ENCODE measurements at places on chromosomes 2 and 18.

DNA sequence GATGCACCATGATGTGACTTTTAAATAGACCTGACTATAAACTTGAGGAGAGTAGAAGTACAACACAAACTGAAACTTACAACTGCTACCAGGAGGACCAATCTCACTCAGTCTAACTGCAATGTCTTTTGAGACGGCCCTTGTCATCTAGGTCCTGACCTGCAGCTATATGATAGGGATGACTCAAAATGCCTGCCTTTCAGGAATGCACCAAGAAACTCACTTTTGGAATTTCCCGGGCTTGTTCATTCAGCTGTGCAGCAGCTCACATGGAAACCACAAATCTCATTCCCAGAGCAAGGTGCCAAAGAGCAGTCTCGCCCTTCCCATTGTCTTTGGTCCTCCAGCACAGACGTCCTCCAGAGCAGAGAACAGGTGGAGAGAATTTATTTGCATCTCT lies 113.7 kb downstream of the SPOPL start:
- no peak for ATAC-seq

DNA sequence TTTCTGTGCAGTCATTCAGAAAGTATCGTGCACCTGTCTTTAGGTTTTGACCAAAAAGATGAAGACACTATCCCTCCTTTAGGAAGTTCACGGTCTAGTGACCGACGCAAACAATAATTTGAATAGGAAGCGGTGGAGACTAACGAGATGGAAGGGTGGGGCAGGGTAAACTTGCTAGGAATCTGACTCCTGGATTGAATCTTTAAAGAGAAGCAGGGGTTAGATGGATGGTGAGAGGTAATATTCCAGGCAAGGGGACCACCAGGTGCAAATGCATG lies 651 bp upstream of the TXNL1 start:
- ATAC-seq, result no peak

GRCh38 chr2:212640428-212640827 lies 101.8 kb upstream of the ERBB4 start:
- no peak for ATAC-seq

- ATAC-seq, result no peak
These were observed 21.1 kb downstream of the ZNF142 start for GRCh38 chr2:218638372-218638771.

DNA sequence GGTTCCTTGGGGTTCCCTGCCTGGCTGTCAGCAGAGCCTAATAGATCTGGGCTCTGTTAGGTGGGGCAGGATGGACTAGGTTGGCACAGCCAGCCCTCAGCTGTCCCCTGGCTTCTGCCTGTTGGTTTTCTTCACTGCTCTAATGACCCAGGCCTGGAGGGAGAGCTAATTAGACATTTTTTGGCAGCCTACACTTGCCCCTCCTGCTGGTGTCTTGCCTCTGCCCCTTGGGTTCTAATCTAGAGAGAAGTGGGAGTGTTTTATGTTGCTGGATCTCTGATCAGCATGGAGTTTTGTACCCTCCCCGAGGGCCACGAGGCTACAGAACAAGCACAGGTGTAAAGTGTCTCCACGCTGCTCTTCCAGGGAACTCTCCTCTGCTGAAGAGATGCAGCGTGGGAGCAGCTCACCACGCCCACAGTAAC lies 199.4 kb upstream of the RASGRP3 start:
- ATAC-seq, result no peak

DNA sequence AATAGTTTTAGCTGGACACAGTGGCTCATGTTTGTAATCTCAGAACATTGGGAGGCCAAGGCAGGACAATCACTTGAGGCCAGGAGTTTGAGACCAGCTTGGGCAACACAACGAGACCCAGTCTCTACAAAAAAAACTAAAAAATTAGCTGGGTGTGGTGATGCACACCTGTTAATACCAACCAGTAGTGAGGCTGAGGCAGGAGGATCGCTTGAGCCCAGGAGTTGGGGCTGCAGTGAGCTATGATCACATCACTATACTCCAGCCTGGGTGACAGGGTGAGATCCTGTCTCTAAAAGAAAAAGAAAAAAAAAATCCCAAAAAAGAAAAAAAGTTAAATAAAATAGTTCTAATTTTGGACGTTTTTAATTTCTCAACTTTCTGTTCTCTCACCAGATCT lies 68.7 kb downstream of the MAP4K3 start:
- ATAC-seq, result no peak

GRCh38 chr2:232280341-232280740 lies 98.2 kb upstream of the ALPP start:
- ATAC-seq, result no peak

GRCh38 chr2:118179445-118179844 lies 91.2 kb downstream of the INSIG2 start:
- ATAC-seq, result no peak

GRCh38 chr18:63067939-63068338 lies 251.6 kb downstream of the BCL2 start:
- no peak for ATAC-seq

- no peak for ATAC-seq
These were observed 27.7 kb upstream of the ATRAID start for GRCh38 chr2:27184115-27184514.

DNA sequence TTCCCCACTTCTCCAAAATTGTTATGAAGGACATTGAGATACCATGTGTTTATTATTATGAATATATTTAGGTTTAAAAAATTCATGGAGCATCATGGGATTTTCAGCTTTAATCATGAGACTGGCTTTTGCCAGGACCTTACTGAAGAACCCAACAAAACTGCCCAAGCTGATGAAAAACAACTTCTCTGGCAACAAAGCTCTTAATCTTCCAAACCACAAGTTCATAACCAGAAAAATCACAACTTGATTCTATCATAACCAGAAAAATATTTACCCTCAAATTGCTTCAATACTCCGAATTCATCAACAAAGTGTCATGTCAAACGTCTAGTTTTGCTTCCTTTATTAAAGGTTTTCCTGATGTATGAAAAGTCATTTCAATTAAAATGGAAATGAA lies 971.8 kb upstream of the ACVR2A start:
- ATAC-seq, result no peak

DNA sequence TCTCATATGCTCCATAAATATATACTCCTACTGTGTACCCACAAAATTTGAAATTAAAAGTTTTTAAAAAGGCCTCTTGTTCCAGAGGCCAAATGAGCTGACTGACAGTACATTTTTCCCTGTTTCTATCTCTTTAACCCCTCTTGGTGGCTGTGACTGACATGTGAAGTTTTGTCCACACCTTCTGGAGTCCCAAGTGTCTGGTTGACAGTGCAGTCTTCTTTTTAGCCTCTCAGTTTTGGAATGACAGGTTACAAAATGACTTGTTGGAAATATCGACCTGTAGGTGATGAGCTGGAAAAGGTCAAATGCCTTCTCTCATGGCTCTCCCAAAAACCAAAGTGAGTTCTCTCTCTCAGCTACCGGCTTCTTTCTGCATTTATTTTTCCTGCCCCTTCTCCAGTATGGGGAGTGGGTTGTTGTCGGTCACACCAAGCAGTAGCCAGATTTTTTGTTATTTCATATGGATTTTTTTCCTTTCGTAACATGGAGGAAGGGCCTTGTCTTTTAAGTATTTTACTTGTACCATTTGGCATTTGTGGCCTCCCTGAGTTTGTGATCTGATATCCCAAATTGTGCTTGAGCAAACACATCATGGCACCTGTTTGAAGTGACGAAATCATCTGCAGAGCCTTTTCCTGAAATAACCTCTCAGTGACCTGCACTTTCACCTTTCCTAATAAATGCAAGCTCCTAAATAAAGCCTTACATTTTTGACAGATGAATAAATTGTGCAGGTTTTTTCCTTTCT lies 143.9 kb downstream of the ESCO1 start:
- ATAC-seq, result no peak

GRCh38 chr2:100780203-100781008 lies 39.5 kb upstream of the NPAS2 start:
- peak; percentile 73 for ATAC-seq

- ATAC-seq, result no peak
These were observed 2.0 kb downstream of the CDC42EP3 start for GRCh38 chr2:37669446-37669845.

- no peak for ATAC-seq
These were observed 44.1 kb downstream of the MTCL1 start for GRCh38 chr18:8749492-8749891.

DNA sequence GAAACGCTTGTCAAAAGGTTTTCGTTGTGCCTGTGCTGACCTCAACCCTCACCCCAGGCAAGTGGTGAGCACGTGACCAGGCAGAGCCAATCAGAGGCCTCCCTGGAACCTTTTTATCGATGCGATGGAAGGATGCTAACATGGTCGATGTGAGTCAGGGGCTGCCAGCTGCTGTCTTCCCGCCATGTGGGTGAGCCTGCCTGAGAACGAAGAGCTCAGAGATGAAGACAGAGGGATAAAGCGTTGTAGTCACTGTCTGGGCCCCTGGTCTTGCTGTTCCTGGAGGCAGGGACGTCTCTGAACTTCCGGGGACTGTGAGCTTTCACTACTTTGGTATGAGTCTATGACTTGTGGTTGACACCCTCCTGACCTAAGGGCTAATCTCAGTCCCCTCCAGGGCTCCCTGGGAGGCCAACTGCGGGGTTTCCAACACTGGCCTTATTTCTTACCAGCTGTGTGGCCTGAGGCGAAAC lies 18.6 kb downstream of the DNMT3A start:
- no peak for ATAC-seq

GRCh38 chr18:35508030-35508429 lies 10.3 kb upstream of the INO80C start:
- ATAC-seq, result no peak

DNA sequence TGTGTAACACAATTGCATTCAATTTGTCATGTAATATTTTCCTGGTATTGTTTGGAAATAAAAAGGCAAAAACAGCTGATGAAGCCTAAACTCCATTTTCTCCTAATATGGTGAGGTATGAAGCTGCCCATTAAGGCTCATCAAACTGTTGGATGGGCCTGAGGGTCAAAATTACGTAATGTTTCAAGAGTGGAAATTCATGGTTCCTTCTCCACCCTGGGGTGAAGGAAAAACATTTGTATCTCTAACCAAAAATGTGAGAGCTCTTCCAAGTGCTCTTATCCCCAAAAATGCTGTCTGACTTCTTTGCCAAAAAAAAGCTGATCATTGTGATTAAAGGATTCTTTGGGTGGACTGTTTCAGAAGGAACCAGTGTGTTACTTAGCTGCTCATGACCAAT lies 91.8 kb downstream of the ARHGAP28 start:
- ATAC-seq, result no peak

GRCh38 chr2:59276917-59277316 lies 1035.8 kb upstream of the FANCL start:
- ATAC-seq, result no peak

DNA sequence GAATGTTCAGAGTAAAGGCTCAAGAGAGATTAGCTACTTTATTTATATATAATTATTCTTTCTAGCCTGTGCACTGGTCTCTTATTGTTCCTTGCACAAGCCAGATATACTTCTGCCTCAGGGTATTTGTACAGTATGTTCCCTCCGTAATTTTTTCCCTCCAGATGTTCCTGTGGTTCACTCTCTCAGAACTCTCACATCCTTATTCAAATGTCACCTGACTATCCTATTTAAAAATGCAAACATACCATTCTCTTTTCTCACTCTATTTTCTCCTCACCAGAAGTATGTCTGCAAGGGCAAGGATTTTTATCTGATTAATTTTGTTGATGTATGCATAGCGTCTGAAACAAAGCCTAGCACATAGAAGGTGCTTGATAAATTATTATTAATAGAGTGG lies 64.0 kb upstream of the CERS6 start:
- ATAC-seq, result no peak

DNA sequence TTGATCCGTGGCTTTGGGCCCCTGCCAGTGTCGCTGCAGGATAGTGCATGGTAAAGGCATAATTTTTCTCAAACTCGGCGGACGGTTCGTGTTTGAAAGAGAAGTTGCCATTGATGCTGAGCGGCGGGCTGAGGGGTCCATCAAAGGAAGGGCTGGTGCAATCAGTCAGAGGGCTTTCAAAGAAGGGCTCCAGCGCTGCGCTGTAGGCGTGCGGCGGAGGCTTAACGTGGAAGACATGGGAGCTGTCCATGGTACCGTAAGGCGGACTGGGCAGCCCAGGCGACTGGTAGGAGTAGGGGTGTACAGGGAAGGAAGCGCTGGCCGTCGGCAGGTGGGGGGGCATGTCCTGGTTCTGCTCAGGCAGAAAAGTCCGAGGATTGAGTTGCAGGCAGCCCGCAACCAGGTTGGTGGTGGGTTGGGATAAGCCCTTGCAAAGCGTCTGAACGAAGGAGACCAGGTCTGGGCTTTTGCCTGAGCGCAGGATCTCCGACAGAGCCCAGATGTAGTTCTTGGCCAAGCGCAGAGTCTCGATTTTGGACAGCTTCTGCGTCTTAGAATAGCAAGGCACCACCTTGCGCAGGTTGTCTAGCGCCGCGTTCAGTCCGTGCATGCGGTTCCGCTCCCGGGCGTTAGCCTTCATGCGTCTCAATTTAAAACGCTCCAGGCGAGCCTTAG lies 2.3 kb downstream of the NEUROD1 start:
- ATAC-seq, result peak; percentile 72

DNA sequence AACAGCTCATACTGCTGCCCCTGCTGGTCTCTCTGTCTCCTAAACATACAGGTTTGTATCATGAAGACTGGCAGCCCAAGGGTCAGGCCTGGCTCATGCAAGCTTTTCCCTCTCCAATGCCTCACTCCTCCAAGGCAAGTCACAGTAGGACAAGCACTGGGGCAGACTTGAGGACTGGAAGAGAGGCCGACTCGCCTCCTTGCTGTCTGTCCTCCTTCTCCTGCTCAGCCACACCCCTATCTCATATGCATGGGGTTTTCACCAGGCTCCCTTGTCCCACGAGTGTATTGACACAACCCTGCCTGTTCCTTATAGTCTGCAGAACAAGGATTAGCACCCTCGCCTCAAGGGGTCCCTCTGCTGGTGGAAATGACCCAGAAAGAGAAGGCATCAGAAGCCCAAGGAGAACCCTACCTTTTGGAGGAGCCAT lies 223.7 kb downstream of the SOX11 start:
- no peak for ATAC-seq

DNA sequence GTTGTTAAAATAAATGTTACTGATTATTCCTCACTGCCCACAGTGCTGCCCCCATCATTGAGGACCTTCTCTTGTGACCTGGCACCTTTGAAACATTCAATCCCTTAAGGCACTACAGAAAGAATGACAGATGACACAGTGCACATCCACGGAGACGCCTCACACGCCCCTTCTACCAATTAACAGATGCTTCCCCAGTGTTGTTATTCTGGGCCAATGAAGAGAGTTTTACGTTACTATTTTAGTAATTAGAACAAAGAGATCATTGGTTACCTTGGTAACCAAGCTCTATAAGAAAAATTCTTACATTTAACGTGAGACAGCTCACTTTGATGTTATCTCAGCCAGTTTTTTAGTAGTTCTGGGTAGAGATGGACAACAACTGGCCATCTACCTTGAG lies 152.0 kb downstream of the ZNF236 start:
- no peak for ATAC-seq

- ATAC-seq, result no peak
These were observed 4.4 kb upstream of the NFE2L2 start for GRCh38 chr2:177268901-177269300.

Data from gastroesophageal sphincter (tissue), 4 donors.